ENCODE measurements at places on chromosomes 12 and 14.
A peak's percentile ranks its signal among the peaks of the same experiment; 100 is the strongest.

- no peak for DNase-seq
These were observed 6.5 kb upstream of the ACACB start for GRCh38 chr12:109109746-109110350.

GRCh38 chr14:61154641-61155040, 126.5 kb downstream of the TMEM30B start:
- DNase-seq: no peak

GRCh38 chr12:5789469-5789968, 155.5 kb downstream of the ANO2 start:
- DNase-seq: no peak

DNA sequence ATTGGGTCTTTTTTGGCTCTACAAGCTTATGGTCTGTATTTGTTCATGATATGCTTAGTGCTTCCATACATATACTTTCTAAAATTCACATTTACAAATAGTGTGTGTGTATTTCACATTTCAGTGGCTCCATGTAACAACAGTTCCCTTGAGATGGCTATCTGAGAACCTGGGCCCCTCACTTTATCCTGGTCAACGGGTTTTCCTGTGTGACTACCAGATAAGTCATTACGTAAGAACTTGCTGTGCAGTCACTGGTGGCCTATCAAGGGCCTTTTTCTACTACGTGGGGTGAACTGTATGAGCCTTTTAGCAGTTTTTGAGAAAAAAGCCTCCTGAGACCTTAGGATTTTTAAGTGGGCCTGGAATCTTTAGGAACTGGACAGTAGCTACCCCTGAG, 454.1 kb downstream of the PCNX1 start:
- DNase-seq: no peak

- no peak for DNase-seq
These were observed 126.7 kb upstream of the MDM1 start for GRCh38 chr12:68458866-68459265.

DNA sequence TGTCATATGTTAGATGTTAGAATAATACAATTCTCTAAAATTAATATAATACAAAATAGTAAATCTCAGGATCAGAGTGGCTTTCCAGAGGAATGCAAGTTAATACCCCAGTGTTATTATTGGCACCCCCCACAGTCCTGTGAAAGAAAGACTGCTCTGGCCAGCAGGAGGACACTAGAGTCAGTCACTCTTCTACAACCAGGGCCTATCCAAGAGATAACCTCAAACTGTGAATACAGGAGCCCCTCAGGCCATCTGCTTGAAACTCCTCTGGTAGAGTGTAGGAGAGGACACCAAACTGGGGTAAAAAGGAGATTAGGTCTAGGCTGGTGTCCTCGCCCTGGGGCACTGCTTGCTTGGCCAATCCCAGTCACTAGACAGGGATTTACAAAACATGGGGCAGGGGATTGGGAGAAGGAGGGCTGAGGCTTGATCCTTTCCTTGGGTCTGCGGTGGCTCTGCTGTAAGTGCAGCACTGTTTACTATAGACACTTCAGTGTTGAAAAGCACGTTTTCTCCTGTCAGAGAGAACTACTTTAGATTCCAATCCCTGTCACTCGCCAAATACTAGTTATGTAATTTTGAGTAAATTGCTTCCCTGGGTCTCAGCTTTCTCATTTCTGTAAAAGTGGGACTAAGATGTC, 44.5 kb upstream of the PTPRR start:
- no peak for DNase-seq

DNA sequence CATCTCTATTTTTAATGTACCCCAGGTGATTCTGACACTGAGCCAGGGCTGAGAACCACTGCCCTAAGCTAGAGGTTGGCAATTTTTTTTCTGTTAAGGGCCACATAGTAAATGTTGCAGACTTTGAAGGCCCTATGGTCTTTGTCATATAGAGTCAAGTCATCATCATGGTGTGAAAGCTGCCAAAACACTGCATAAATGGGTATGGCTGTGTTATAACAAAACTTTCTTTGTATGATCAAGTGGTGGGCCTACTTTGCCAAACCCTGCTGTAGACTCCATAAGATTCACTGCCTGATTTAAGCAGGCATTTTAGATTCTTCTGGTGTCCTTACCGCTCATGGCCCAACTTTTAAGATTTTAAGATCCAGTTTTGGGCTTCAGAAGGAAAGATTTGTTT, 76.8 kb downstream of the CLMN start:
- DNase-seq: no peak

- no peak for DNase-seq
These were observed 12.5 kb upstream of the KSR2 start for GRCh38 chr12:117981267-117981666.

DNA sequence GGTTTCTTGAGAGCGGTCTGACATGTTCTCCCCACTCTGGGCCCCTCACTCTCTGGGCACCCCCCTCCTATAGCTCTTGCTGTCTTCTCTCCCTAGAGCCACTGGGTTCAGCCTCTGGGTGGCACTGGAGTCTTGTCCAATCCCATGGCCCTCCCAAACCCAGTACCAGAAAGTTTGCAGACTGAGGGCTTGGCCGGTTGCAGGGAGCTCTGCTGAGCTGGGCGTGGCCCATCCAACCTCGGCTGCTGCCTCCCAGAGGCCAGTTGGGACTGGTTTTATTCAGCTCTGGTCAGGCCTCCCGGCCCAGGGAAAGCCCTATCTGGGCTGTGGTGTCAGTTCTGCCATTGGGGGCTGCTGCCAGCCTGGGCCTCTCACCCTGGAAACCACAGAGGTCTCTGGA, 37.9 kb downstream of the ISCA2 start:
- no peak for DNase-seq

- no peak for DNase-seq
These were observed 30.7 kb upstream of the BCL7A start for GRCh38 chr12:121990692-121991603.

DNA sequence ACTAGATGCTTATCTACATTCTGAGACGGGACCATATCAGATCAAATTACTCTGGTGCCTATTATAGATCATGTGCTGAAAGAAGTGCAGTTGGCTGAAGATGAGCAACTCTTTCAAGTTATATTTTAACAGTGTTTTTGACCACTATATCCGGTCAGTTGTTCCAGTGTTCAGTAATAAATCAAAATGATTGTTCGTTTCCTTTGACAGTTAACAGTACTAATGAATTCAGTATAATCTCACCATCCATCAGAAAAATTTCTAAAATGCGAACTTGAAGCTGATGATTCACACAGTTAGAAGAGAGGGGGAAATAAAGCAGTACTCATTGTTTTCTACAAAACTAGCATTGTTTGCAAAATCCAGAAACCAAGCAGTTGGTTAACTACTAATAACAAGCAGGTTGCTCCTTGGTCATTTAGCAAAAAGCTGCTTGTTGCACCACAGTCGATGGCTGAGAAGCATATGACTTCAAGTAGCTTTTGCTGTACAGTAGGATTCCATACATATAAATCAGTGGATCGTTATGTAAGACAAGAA, 2.3 kb downstream of the RPS6KA5 start:
- DNase-seq: no peak

DNA sequence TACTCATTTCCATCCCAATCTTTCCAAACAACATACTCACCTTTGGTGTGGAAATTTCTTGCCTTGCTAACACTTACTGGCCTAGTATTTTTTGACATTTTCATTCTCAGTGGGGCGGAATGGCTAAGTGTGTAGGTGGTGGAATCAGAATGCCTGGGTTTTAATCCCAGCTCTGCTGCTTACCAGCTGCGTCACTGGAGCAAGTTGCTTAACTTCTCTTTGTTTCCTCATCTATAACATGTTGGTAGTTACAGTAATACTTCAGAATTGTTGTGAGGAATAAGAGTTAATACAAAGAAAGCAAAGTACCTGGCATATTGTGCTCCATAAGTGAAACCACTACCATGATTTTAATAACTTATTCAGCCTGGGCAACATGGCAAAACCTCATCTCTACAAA, 3.0 kb upstream of the FAM177A1 start:
- no peak for DNase-seq

- DNase-seq: no peak
These were observed 9.5 kb upstream of the GSG1 start for GRCh38 chr12:13112968-13113367.

- DNase-seq: no peak
These were observed 25.9 kb downstream of the EPS8 start for GRCh38 chr12:15763328-15763727.

- DNase-seq: no peak
These were observed 188.1 kb upstream of the PRKD1 start for GRCh38 chr14:30115756-30116155.

DNA sequence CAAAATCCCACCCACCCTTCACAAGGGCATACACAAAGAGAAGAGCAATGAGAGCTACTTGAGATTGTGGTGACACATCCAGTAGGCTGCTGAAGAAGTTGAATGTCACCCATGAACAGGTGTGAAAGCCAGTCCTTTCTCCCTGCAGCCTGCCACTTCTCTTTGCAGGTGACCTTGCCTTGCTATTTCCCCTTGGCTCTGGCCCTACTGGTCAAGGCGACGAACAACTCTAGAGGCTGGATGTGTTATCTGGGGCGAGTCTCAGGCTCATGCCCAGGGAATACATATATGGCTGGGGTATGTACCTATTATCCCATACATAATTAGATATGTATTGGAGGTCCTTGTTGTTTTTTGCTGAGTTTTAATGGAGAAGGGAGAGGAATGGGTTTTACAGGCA, 70.2 kb upstream of the EGLN3 start:
- no peak for DNase-seq

DNA sequence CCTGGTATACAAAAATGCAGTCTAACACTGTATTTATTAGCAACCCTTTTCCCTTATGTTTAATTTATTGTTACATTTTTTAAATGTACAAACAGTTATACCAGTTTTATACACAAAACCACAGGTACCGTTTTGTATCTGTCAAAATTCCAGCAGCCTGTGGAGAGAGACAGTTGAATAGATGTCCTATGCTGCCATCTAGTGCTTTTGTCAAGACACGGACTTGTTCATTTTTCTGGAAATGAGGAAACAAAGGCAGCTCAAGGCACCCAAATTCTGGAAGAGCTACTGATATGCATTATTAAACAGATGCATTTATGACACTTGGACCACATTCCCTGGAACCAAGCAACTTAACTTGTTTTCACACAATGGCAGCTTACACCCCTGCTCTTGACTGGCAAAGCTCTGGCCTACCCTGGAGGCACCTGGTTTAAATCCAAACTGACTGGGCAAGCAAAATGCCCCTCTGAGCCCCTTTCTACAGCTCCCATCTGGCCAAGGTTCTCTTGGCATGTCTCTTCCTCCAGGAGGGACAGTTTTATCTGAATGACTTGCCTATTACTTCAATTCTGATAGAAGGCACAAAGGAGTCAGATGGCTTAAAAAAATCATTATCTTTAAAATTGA, 286.9 kb upstream of the PRKD1 start:
- no peak for DNase-seq

DNA sequence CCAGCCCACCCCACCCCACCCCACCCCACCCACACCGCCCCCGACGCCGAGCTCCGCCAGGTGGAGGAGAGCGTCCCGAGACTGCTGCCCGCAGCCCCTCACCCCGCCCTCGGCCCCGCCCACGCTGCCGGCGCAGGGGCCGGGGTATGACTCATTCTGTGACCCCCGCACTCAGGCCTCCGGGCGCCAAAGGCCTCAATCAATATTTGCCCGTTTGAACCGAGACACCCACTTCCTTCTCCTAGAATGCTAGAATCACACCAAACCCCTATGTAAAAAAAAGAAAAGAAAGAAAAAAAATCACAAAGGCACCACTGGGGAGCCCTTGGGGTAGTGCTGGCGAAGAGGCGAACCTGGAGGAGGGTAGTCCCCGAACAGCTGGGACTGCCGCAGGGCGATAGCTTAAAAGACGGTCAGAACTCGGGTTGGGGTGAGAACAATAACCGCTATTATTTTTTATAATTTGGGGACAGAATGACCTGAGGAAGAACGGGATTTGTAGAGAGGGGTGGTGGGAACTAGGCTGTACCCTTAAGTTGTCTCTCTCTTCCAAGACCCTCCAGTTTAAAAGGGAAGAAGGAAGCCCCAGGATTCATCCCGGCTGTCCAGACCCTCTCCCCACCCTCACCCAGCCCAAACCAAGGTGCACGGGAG, 894 bp downstream of the KRT8 start:
- no peak for DNase-seq

GRCh38 chr14:95889236-95889979, 12.8 kb downstream of the TUNAR start:
- DNase-seq: no peak

- DNase-seq: peak; percentile 13
These were observed 65.3 kb downstream of the FOXN3 start for GRCh38 chr14:89351516-89352404.

GRCh38 chr12:100624571-100624970, 51.1 kb downstream of the GAS2L3 start:
- no peak for DNase-seq

DNA sequence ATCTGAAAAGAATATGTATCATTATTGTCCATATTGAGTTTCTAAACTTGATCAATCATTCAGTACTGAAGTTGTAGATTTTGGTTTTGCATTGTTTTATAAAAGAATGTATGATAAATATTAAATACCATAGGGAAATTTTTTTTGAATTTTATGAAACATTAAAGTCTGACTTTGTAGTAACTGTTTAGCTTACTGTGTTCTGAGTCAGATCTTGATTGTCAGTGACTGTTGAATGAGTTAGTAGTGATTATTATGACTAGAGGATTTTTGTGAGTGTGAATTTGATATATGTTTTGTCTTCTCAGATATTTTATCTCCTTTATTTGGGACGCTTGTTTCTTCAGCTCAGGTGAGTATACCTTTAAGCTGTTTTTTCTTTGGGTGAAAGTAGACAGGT, 10.1 kb downstream of the TDP1 start:
- no peak for DNase-seq

DNA sequence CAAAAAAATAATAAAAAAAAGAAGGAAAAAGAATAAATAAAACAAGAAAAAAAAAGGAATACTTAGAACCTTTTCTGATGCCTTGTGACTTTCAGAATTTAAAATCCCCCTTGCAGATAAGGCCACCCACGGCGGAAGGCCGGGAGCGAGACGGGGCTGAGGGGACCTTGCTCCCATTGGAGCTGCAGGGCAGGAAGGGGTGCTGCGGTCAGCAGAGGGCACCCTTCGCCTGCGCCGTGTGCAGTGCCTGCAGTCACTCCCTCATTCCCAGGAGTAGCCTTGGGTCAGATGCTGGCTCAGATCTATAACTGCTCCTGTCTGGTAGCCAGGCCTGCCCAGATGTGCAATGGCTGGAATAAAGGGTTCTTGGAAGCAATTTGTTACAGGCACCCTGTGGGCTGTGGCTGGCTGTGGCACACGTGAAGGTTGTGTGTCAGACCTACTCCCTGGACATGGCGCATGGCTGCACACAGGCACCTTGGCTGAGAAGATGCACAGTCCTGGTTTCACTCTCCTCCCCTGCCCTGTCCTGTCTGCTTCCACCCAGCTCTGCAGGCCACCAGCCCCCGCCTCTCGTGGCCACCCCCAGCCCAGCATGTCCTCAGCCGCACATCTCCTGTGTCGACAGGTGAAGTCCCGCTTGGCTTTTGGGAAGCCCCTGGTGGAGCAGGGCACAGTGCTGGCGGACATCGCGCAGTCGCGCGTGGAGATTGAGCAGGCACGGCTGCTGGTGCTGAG, 13.4 kb upstream of the ALDH2 start:
- DNase-seq: no peak

GRCh38 chr12:52566847-52567291, 6.8 kb downstream of the KRT74 start:
- no peak for DNase-seq

Data from NCI-H2081 treated with DMSO at 0.1 percent for 48 hours (cell line).